ENCODE measurements at places on chromosomes 1 and 21.

DNA sequence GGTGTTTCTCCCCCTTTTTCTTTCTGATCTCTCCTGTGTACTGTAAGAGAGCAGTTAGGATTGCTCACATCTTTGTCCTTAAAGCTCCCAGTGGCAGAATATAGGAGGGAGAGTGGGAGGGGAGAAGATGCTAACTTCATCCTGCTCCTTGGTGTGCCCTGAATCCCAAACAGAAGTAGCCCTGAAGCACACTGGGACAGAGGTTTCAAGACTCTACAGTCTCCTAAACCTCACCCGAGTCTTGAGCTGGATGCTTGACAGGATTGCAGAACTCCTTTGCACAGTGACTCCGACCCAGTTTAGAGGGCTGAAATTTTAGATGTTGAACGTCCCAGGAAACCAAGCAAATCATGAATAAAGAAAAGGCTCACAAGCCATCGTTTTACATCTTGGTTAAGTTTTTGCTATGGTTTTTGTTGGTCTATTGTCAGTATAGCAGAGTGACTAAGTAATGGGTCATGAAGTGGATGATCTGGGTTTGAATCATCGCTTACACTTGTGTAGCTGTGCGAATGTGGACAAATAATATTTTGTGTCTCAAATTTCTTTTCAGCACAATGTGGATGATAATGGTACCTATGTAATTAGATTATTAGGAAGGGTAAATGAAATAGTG is 37.5 kb downstream of the XCL2 start:
- no peak for DNase-seq

- DNase-seq: no peak
These were observed 1.5 kb downstream of the MRPL55 start for GRCh38 chr1:228107636-228108035.

- no peak for DNase-seq
These were observed 401 bp downstream of the TP73 start for GRCh38 chr1:3652548-3653285.

GRCh38 chr1:36657826-36658225 is 175.1 kb upstream of the CSF3R start:
- DNase-seq: no peak
